ENCODE measurements at places on chromosomes 6 and 20. TPM values are rescaled to one million over a fixed set of nuclear protein-coding genes. Genes with fewer than 3 reads are reported as not detected.

GRCh38 chr20:53599910-53600632 is 6.4 kb upstream of the ZNF217 start:
- DNase-seq: no peak

- DNase-seq: peak; percentile 2
Measured at GRCh38 chr6:136059308-136059707, 190.8 kb downstream of the MTFR2 start.

The SS18L1 gene
- 60.0 TPM for total RNA-seq

- no peak for DNase-seq
Measured at GRCh38 chr20:15965165-15965564, 608.1 kb downstream of the KIF16B start.

- DNase-seq: no peak
Measured at GRCh38 chr6:23696992-23697391, 429.0 kb upstream of the NRSN1 start.

GRCh38 chr6:43939281-43940070 is 169.5 kb downstream of the VEGFA start:
- no peak for DNase-seq

- no peak for DNase-seq
Measured at GRCh38 chr20:1783245-1783644, 112.0 kb upstream of the SIRPA start.

DNA sequence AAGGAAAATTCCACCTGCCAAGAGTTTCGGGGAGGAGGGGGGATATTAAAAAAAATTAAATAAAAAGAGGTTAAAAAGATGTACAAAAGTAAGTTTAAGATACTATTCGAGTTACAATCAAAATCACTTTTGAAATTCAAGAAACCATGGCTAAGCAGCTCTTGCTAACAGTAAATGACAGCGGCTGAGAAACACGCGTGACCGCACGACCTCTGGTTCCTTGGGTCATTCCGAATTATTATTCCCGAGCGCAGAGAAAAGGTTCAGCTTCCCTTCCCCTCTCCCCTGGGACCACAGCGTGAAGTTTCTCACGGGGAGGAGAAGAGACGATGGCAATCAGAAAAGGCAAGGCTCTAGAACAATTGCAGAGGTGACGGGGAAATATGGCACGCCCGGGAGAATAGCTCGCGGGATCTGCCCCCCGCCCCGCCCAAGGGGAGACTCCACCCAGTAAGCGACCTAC is 496 bp downstream of the TMEM242 start:
- DNase-seq: no peak

GRCh38 chr6:392441-393390 is 1.2 kb downstream of the IRF4 start:
- DNase-seq: no peak

DNA sequence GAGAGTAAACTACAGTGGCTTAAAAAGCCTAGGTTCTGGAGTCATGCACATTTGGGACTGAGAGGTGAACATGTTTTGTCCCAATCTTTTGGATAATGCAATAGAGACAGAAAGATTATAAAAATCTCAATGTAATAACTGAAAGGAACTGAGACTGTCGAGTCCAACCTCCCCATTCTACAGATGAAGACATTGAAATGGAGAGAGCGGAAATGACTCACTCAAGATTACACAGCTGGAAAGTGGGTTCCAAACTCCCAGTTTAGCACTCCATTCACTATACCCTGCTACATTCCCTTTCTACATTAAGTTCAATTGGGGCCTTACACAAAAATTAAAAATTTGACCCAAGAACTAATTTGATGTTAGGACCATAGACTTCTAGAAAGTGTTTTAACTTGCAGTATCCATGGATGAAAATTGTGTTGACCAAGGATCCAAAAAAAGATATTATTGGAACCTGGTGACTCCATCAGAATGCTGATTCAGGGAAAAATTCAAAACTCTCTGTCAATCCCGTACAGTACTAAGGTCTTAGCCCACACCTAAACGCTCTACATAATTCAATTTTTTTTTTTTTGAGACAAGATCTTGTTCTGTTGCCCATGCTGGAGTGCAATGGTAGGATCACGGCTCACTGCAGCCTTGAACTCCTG is 1.5 kb upstream of the ILRUN start:
- no peak for DNase-seq

The PAQR8 gene
- 20.6 TPM for total RNA-seq

GRCh38 chr6:150296890-150297289 is 71.9 kb upstream of the IYD start:
- no peak for DNase-seq

DNA sequence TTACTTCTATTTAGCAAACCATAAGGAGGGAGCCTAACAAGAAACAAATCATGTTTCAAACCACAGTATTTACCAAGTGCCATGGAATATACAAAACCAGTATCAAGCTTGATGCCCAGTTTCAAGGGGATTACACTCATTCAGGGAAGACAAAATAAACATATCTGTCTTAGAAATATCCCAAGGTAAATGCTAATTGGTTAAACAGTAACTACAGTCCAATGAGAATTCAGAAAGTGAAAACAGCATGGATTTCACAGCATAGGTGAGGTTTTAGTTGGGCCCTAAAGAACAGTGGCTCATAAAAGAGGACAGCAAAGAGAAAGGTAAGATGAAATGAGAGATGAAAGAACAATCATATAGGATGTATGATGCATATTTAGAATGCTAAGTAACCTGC is 110.3 kb downstream of the CHD6 start:
- no peak for DNase-seq

DNA sequence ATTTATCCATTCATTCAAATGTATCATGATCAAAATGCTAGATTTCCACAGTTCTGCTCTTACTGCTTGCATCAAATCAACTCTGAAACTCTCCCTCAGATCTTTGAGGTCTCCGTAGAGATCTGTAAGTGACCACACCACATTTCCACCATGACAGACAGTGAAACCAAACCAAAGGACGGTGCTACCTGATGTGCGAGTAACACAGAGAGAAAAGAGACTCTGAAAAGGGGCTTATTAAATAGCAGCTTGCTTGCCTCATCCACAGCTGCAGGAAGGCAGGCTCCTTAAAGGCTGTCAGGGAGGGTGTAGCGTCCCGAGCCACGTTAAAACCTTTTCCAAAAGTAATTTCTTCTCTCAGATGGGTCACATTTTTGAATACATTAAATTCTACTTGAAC is 335.8 kb downstream of the PACRG start:
- DNase-seq: no peak

DNA sequence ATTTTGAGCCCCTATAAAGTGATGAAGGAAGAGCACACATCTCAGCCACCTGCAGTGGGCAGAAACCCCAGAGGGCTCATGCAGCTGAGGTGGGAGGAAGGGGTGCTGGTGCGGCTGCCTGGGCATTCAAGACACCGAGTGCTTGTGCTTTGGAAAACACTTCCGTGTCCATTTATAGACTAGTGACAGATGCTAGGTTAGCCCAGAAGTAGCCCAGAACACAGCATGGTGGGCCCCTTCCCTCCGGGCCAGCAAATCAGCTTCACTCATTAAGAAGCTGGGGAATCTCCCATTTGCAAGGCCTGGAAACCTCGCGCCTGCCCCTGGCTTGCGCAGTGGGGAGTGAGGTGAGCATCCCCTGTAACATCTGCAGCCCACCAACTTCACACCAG is 12.9 kb downstream of the BEND3 start:
- DNase-seq: peak; percentile 88

- DNase-seq: no peak
Measured at GRCh38 chr6:166514196-166514595, 72.3 kb downstream of the RAMACL start.

The CD93 gene
- total RNA-seq: 15.9 TPM

- no peak for DNase-seq
Measured at GRCh38 chr6:23704479-23705052, 421.4 kb upstream of the NRSN1 start.

Data from cerebellum (tissue), 4 donors.